Stimulated activated CD8-positive, alpha-beta memory T cell treated with anti-CD3 and anti-CD28 coated beads, Interleukin-7, amount 100 ng/mL, for 1 hour (primary cell): ENCODE measurements at places on chromosomes 2 and 18.

GRCh38 chr2:181944914-181945291 lies 40.8 kb upstream of the PPP1R1C start:
- no peak for DNase-seq

GRCh38 chr18:2981212-2981728 lies 31.7 kb downstream of the LPIN2 start:
- DNase-seq = no peak

DNA sequence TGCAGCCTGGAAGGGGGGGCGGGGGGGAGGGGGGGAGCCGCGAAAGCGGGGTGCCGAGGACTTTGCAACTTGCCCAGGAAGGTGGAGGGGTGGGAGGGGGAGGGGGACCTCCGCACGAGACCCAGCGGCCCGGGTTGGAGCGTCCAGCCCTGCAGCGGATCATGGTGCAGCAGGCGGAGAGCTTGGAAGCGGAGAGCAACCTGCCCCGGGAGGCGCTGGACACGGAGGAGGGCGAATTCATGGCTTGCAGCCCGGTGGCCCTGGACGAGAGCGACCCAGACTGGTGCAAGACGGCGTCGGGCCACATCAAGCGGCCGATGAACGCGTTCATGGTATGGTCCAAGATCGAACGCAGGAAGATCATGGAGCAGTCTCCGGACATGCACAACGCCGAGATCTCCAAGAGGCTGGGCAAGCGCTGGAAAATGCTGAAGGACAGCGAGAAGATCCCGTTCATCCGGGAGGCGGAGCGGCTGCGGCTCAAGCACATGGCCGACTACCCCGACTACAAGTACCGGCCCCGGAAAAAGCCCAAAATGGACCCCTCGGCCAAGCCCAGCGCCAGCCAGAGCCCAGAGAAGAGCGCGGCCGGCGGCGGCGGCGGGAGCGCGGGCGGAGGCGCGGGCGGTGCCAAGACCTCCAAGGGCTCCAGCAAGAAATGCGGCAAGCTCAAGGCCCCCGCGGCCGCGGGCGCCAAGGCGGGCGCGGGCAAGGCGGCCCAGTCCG lies 540 bp downstream of the SOX11 start:
- no peak for DNase-seq

- DNase-seq = no peak
These were observed 35.6 kb upstream of the NDUFV2 start for GRCh38 chr18:9066817-9067306.

- no peak for DNase-seq
These were observed 132.8 kb downstream of the ARHGAP15 start for GRCh38 chr2:143261986-143262385.

DNA sequence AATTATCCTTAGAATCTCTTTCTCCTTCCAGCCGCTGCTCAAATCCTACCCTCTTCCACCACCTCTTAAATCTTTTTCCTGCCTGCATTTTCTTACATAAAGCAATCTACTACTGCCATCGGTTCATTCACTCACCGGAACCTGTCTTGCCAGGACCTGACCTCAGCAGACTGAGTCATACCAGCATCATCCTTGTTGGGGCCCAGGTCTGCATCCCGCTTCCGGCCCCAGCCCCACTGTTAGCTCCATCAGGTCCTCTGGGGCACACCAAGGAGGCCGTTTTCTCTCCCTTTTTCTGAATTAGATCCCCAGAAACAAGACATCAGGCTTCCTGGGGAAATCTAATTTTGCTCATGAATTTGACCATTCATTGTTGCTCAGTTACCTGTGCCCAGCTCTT lies 42.7 kb upstream of the TGFA start:
- DNase-seq = no peak

- DNase-seq = peak; percentile 96
These were observed at the start of gene GCA for GRCh38 chr2:162343824-162344616. Gene GCA, plus strand, starts transcription at chr2:162344132. Its CDS starts 117 bp downstream, at chr2:162344249.

- DNase-seq = no peak
These were observed 83.4 kb upstream of the RTN4 start for GRCh38 chr2:55133467-55134315.

DNA sequence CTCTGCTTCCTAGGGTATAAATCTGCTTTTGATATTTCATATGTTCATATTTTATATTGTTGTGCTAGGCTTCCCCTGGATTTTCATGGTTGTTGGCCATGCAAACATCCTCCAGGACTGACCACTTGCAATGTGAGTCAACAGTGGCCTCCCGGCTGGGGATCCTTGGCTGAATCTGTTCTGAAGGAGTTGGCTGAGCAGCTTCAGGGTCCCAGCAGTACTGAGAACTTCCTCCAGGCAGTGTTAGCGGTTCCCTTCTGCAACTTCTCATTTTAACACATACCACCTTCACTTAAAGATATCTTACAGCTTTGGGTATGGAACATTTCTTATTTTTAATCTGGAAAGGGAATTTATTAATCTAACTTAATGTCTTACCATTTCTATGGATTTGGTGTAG lies 122.1 kb downstream of the DTNB start:
- DNase-seq = no peak

GRCh38 chr2:82690757-82691411 lies 1768.2 kb downstream of the SUCLG1 start:
- DNase-seq = no peak
